ENCODE measurements at places on chromosomes 1 and 21.

DNA sequence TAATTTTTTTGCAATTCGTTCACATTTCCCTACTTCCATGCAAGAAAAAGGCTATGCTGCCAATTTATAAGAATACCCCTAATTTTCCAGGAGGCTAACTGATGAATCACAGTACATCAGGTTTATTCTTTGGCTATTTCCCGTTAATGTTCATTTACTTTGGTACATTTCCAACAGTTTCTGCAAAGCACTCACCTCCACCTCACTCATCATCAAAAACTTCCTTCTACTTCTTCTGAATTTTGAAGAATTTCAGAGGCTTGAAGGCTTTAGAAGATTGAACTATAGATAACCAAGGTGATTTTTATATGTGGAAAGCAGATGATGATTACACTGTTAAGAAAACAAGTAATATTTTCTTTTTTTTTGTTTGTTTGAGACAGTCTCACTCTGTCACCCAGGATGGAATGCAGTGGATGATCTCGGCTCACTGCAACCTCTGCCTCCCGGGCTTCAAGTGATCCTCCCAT lies 60.5 kb upstream of the HP1BP3 start:
- no peak for DNase-seq

DNA sequence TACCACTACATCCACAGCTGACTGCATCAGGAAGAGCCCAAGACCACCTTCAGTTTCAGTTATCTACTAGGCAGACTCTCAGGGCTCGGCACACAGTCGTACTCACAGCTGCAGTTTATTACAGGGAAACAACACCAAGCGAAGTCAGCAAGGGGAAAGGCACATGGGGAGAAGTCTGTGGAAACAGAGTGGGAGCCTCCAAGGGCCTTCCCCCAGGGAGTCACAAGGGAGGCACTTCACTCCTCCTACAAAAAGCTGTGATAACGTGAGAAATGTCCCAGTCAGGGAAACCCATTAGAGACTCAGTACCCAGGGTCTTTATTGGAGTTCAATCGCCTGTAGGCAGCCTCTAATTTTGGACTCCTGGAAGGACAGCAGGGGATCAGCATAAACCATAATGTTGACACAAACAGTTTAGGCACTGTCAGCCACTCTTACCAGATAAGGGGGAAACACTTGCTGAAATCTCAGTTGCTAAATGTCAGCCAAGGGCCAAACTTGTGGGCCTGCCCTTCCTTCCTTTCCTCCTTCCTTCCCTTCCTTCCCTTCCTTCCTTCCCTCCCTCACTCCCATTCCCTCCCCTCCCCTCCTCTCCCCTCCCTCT lies 444.0 kb downstream of the SMYD3 start:
- no peak for DNase-seq

- no peak for DNase-seq
Measured at GRCh38 chr1:180360333-180361075, 130.4 kb downstream of the LHX4 start.

GRCh38 chr1:232600424-232601258 lies 29.3 kb downstream of the SIPA1L2 start:
- no peak for DNase-seq

GRCh38 chr1:69711190-69711930 lies 143.6 kb downstream of the LRRC7 start:
- no peak for DNase-seq

- no peak for DNase-seq
Measured at GRCh38 chr1:107949467-107950253, 15.3 kb downstream of the VAV3 start.

GRCh38 chr1:51858892-51859291 lies 19.6 kb downstream of the NRDC start:
- no peak for DNase-seq

DNA sequence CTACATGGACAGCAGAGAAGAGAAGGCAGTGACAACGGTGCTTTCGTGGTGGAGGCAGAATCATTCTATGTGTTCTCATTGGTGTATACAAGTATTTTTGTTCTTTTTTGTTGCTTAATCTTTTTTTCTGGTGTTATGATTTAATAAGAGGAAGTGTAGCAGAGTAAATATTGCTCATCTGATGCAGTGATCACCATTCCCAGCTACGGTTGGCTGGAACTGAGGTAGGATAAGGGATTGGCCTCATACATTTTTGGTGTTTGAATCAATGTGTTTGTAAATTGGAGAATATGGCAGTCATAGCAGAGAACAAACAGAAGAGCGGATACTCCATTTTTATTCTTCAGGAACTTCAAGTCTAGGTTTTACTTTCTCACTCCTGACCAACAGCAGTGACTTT lies 76.6 kb downstream of the UBE2U start:
- DNase-seq: no peak

GRCh38 chr21:34187935-34188334 lies 114.6 kb downstream of the MRPS6 start:
- no peak for DNase-seq

DNA sequence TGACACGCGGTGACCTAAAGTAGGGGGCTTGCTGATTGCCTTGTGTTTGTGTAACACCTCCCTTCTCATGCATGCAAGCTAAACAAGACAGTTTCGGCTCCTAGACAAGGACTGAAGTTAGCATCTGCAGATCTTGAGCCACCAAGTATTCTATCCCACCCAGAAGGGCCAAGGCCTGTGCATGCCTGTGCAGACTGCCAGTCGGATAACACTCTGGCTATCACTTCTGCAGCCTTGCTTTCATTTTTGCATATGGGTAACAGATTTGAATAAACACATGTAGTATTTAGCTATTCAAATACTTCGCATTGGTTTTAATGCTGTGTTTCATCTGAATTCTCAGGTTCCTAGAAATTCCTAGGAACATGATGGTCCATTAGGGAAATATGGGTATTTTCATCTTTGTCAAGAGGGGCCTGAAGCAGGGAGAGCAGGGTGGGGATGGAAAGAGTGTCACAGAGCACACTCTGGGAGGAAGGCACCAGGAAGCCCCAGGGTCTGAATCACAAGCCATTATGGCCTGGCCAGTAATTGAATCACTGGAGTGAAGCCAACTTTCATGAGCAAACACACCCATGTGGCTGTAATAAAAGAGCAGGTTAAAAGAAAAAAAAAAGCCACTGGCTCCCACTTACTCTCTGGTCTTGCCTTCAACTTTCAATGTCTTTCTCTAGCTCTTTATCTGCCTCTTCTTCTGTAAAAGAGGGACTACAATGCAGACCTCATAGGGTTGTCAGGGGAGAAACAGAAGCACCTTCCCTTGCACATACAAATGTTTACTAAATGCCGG lies 28.3 kb downstream of the GADD45A start:
- DNase-seq: peak; percentile 82

GRCh38 chr1:35860696-35861095 lies 22.3 kb upstream of the AGO1 start:
- no peak for DNase-seq

- no peak for DNase-seq
Measured at GRCh38 chr1:30373471-30374399, 349.6 kb downstream of the MATN1 start.

- no peak for DNase-seq
Measured at GRCh38 chr1:184866991-184867788, 107.1 kb downstream of the NIBAN1 start.

- no peak for DNase-seq
Measured at GRCh38 chr1:158153746-158154444, 26.8 kb upstream of the CD1D start.

DNA sequence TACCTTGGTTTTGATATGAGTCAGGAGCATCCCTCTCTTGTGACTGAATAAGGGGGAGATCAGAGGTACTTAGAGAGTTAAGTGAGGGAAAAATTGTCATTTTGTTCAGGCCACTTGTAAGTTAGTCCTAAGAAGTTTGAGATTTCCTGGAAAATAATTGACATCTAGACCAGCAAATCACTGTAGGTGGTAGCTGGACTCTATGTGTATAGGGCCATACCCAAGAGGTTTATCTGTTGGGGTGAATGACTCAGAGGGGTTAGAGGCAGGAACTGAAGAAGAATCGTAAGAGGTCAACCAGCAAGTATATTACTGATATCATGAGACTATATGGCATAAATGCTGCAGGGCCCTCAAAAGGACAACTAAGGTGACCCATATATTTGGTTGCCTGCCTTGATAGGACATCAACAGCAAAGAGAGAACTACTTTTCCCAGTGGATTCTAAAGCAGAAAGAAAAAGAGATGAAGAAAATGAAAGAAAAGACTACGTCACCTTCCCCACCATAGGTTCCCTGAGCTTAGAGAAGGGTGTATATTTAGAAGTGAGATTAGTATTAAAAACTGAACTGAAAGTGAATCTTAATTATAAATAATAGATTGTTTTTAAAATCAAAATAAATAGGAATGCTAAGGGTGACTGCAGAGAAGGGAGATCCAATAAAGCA lies 8.0 kb upstream of the RNPC3 start:
- no peak for DNase-seq

GRCh38 chr1:55046871-55047270 lies 7.5 kb downstream of the PCSK9 start:
- no peak for DNase-seq

DNA sequence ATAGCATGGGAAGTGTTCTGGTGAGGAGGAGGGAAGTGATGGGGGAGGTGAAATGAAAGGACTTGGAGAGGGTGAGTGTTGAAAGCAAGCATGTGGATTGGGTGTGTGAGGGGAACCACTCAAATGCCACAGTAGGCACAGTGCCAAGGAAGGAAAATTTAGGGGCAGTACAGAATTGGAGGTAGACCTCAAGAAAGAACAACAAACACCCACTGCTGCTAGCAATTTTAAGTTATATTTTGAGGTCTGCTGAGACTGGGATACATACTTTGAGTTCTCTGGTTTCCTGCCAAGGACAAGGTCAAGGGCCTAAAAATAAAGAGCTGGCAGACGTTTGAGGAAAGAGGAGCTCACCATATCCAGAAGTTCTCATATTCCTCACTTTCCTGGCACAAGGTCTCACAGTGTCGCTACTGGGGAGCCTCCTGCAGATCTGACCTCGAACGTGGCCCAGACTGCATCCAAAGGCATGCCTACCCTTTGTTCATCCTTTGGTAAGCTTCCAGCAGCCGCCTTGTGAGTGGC lies 104.0 kb downstream of the BRINP2 start:
- peak; percentile 8 for DNase-seq

DNA sequence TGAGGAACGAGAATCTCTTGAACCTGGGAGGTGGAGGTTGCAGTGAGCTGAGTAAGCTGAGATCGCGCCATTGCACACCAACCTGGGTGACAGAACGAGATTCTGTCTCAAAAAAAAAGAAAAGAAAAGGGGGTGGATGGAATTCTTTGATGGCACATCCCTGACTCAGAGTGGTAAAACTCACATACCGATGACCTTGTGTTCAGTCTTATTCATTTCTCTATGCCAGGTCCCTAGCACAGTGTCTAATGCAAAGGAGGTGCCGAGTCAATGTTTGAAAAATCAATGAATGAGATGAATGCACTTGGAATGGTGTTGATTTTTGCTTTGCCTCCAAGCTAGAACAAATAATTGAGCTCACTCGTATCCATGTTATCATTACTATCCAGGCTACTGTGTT lies 18.5 kb upstream of the FAM20B start:
- DNase-seq: no peak

GRCh38 chr1:16111771-16112595 lies 38.5 kb upstream of the FAM131C start:
- no peak for DNase-seq

GRCh38 chr1:162970021-162970420 lies 99.1 kb upstream of the RGS4 start:
- no peak for DNase-seq

DNA sequence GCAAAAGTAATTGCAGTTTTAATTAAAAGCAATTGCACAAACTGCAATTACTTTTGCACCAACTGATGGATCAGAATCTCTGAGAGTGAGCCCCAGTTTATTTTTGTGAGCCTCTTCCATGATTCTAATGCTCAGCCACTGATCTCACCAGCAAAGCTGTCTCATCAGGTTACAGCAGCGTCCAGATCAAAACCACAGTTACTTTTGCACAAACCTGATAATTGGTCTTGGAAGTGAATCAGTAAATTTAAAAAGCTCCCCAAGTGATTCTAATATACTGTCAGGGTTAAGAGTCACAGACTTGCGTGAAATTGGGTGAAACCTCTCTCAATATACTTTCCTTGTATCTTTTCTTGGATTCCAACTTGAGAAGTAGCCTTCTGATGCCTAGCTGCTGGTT lies 13.5 kb upstream of the CR2 start:
- DNase-seq: no peak

DNA sequence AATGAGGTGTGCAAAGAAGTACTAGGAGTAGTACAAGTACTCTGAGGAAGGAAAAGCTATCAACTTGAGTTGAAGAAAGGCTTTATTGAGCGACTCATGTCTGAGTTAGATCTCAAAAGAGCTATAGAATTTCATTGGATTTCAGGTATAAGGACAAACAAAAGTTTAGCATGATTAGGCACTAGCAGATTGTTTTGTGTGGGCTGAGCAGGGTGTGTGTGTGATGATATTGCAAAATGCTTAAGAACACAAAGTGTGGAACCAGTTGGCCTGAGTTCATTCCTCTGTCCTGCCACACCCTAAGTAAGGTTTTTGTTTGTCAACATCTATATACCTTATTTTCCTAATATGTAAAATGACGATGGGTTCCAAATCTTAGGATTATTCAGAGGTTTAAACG lies 158.9 kb downstream of the KCNK2 start:
- no peak for DNase-seq

GRCh38 chr1:149993181-149993580 lies 17.3 kb downstream of the OTUD7B start:
- no peak for DNase-seq

DNA sequence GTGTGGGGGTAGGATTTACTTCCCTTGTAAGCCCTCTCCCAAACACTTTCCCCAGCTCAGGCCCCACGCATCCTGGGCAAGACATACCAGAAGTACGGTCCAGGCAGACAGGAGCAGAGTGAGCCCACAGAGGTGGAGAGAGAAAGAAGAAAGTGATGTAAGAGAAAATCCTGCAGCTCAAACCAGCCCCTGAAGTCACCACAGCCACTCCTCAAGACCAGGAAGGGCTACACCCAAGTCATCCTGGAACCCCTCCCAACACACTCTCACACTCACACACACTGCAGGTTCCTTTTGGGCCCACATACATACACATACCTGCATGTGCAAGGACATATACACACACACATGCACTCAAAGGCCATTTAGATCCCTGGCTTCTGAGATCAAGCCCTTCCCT lies 106.8 kb downstream of the SYT2 start:
- no peak for DNase-seq

DNA sequence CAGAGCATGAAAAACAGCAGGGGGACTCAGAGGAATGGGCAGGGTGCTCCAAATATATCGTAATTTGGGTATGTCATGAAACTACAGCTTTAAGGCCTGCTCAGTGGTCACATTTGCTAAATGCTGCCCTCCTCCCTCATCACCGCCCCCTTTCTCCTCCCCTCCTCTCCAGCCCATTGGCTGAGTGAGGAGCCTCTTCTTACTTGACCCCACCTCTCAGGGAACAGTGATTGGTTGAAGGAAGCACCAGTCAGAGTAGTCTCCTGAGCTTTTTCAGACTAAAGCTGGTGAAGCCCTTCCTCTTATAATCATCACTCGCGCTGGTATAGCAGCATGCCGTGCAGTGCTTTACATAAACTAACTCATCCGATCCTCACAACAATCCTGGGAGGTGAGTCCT lies 10.0 kb upstream of the TTC39A start:
- no peak for DNase-seq

- DNase-seq: no peak
Measured at GRCh38 chr1:31227891-31228568, 11.7 kb downstream of the NKAIN1 start.

Measured in NCI-H2107 (cell line).